ENCODE measurements at places on chromosomes 2 and 18.

DNA sequence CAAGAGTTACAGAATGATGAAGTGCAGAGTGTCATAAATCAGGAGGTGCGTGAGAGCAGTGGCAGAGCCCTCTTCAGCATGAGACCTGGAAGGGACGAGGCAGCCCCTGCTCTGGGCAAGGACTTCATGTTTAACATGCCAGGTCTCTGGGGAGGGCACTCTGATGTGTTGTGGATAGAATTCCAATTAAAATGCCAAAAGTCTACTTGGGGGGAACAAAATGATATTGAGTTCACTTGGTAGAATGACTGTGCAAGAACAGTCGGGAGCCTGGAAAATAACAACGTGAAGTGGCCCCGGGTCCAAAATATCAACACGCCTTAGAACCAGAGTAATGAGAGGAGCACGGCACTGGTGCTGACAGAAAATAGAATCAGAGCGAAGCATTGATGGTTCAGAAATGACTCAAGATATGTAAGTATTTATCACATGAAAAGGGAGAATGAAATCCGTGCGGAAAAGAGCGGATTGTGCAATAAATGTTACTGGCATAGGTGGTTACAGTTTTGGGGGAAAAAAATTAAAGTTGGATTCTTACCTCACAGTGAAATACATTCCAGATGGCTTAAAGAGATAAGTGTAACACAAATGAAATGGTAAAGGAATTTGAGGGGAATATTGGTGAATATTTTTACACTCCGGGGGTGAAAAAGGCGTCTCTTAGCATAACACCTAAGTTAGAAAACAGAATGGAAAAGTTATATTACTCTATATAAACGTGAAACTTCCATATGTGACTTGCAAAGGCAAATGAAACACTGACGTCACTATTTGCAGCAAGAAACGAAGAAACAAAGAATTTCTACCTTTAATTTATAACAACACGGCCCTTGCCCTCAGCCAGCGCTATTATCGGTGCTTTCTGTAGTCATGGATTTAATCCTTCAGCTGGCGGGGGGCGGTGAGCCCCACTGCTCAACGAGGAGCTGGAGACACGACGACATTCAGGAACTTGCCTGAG lies 159.4 kb upstream of the TWIST2 start:
- no peak for DNase-seq

- no peak for DNase-seq
These were observed 10.5 kb downstream of the SCN9A start for GRCh38 chr2:166365239-166365638.

DNA sequence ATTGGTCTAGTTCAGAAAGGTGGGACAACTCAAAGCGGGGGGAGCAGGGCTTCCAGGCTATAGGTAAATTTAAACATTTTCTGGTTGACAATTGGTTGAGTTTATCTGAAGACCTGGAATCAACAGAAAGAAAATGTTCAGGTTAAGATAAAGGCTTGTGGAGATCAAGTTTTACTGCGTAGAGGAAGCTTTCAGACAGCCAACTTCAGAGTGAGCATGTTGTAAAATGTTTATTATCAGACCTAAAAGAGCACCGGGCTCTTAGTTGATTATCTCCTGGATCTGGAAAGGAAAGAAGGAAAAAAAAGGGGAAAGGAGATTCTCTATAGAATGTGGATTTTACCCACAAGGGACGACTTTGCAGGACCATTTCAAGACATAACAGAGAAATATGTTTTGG lies 227.0 kb upstream of the SH3BP4 start:
- peak; percentile 38 for DNase-seq

DNA sequence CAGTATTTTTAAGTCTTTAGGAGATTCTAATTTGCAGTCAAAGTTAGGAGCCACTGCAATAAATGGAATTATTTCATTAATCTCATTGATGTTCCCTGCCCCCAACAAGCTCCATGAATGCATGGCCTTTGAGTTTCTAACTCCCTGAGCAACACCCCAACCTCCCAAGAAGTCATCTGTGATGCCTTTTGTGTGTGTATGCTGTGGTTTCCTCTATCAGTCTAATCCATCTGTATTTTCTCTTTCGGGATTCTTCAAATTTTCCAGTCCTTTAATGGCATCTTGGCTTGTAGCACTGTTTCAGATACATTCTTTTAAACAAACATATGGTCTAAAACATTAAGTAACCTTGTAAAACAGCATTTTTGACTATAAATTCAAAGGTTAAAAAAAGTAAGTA lies 16.8 kb downstream of the SERPINB10 start:
- DNase-seq: no peak

DNA sequence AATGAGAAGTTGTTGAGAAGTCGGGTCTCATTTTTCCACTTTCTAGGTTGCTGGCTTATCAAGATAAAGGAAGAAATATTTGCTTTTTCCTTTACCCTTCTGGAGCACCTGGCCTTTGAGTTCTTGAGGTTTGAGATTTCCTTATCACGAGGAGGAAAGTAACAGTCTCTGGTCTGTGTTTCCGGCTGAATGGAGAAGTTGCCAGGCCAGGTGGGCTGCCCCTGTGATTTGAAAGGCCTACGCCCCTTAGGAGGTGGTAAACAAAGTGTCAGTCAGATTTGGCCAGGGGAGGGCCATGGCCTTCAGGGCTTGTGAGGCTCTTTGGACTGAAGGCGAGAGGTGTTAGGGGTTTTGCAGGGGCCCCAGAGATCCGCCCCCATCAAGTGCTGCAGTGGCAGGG lies 156.7 kb upstream of the HAAO start:
- DNase-seq: no peak

- no peak for DNase-seq
These were observed 530.7 kb downstream of the ZNF804A start for GRCh38 chr2:185128996-185129395.

GRCh38 chr2:25098670-25099486 lies 57.0 kb downstream of the EFR3B start:
- no peak for DNase-seq

- no peak for DNase-seq
These were observed 13.9 kb upstream of the PROM2 start for GRCh38 chr2:95260028-95261023.

GRCh38 chr2:27627963-27628766 lies 647 bp downstream of the CCDC121 start:
- DNase-seq: no peak

DNA sequence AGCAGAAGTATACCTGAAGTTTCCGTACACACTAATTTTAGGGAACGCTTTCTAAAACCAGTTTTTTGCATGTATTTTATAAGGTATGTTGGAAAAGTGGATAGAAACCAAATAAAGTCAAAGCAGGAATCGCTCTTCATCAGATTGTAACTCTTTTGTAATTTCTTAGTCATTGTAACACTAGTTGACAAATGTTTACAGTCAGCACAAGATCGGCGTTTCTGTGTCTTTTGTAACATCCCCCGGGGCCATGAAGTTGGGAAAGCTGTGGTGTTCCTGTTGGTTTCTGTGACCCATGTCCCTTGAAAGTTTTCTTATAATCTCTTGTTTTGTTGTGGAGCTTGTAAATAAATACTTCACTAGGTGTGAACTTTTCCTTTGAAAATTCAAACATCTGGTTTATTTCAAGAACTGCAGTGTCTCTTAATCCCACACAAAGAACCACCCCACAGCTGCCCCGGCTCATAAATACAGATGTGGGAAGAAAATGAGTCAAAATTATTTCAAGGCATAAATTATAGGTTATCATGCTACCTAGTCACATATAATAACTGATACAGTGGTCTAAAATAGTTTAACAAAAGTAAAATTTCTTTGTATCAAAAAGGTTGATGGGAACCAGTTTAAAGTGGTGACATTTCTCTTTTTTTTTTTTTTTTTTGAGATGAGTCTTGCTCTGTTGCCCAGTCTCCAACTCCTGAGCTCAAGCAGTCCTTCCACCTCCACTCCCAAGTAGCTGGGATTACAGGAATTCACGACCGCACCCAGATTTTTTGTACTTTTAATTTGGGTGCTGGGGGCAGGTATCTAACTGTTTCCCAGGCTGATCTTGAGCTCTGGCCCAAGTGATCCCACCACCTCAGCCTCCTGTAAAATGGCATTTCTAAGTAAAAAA lies 751 bp upstream of the NMI start:
- DNase-seq: peak; percentile 35

DNA sequence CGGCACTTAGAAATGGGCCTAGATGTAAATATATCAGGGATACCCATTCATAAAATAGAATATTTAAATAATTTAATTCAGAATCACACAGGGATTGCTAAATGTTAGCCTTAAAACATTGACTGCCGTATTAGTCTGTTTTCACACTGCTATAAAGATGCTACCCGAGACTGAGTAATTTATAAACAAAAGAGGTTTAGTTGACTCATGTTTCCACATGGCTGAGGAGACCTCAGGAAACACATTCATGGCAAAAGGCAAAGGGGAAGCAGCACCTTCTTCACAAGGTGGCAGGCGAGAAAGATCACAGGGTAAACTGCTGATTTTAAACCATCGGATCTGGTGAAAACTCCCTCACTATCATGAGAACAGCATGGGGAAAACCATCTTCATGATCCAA lies 223.6 kb upstream of the GULP1 start:
- DNase-seq: no peak

DNA sequence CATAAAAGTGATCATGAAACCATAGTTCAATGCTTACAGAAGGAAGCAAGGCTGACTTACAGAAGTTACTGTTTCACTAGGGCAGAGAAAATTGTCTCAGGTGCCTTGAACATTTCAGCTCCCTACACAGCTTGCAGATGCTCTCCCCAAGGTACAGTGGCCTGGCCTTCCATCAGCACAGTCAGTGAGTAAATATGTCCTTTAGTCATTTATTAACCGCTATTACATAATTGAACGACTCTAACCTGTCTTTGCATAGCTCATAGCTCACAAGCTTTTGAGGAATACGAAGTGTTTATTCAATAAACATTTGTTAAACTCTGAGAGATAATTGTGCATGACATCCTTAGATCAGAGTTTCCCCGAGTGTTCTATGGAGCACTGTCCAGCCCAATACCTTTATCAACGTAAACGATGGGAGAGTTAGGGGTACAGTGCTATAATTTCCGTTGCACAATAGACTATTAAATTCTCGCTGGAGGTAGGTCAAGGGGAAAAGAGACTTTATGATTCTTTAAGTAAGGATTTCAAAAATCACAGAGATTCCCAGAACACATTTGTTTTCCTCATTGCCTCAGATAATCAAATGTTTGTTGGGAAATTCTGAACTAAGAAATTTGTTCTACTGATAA lies 677.8 kb downstream of the TSN start:
- DNase-seq: no peak

GRCh38 chr2:1055014-1055595 lies 104.5 kb downstream of the SNTG2 start:
- DNase-seq: no peak

- no peak for DNase-seq
These were observed 385.2 kb downstream of the ARHGAP15 start for GRCh38 chr2:143514413-143514812.

- no peak for DNase-seq
These were observed 15.9 kb upstream of the KLHL30 start for GRCh38 chr2:238122287-238123217.

DNA sequence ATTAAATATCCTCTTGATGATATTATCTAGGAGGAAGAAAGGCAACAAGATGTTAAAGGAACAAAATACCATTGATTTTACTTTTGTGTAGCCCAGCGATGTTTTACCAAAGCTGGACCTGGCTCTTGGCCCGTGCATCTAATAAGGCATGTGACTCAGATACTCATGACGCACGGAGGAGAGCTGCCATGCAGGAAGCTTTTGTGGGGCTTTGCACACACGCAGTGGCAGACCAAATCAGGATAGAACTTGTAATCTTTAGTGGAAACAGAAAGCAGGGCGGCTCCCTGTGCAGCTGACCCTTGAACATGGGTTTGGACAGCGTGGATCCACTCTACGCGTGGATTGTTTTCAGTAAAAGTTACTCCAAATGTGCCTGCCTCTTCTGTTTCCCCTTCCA lies 190.0 kb downstream of the NAPG start:
- no peak for DNase-seq

DNA sequence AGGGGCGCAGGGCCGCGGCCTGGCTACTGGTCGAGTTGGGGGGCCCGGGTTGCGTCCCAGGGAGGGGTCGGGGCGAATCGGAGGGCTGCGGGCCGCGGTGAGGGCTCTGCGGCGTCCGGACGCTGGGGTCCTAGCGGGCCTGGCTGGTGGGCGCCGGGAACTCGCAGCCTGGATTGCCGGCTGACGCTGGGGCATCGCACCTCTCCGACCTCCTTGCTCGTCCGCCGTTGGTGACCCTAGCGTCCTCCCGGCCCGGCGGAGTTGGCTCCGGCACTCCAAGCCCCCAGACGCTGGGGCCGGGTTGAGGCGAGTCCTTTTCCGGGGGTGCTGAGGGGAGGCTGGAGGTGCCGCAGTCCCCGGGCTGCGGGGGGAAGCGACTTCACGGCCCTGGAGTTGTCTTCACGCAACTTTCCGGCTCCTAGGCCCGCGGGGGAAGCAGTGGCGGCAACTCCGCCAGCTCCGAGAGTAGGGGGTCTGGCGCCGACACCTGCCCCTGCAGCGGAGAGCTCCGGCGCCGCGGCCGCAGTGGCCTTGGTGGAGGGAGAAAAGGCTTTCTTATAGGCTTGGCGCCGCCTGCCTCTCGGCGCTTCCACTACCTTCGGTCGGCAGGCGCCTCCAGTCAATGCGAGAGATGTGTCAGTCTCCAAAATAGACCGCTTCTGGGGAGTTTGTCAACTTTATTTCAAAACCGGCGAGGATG lies 70.3 kb downstream of the HAUS1 start:
- peak; percentile 33 for DNase-seq

DNA sequence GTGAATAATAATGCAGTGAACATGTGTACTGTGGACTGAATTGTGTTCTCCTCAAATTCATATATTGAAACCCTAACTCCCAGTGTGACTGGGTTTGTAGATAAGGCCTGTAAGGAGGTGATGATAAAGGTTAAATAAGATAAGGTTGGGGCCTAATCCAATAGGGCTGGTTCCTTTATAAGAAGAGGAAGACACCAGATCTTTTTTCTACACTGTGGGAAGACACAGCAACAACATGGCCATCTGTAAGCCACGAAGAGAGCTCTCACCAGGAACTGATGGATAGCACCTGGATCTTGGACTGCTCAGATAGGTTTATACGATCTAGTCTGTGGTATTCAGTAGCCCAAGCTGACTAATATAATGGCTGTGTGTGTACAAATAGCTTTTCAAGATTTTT lies 66.8 kb downstream of the BMPR2 start:
- DNase-seq: no peak

- DNase-seq: no peak
These were observed 259.6 kb upstream of the UBE2E3 start for GRCh38 chr2:180720829-180721228.

DNA sequence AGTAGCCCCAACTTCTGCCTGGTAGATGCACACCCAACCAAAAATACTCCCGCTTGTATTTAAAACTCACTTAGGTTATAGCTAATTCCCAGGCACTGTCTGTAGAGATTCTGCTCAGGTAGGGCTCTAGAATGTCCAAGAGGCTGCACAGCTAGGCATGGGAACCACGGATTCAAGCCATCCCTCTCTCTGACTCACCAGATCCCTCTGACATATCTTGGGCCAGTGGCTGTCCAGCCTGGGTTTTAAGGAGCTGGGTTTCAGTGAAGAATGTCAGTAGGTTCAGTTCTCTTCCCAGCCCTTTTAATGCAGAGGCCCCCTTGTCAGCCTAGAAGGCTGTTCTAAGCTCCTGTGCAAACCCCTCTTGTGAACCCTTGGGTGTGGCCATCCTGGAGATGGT lies 15.9 kb upstream of the IL1R1 start:
- DNase-seq: no peak
